Stimulated activated CD4-positive, alpha-beta T cell treated with anti-CD3 and anti-CD28 coated beads, Interleukin-4, amount 100 ng/mL, for 4 hours (primary cell): ENCODE measurements at places on chromosomes 4 and X.

- no peak for DNase-seq
Measured at GRCh38 chr4:24181005-24181404, 291.2 kb upstream of the PPARGC1A start.

- peak; percentile 46 for DNase-seq
Measured at GRCh38 chr4:102586644-102587021, 85.5 kb downstream of the NFKB1 start.

GRCh38 chr4:53193111-53193510 is 172.8 kb downstream of the SCFD2 start:
- DNase-seq: no peak

GRCh38 chrX:44265559-44265958 is 77.9 kb downstream of the EFHC2 start:
- no peak for DNase-seq
